Parietal lobe (tissue), 2 donors: ENCODE measurements at places on chromosomes 7 and 10. TPM values are rescaled to one million over a fixed set of nuclear protein-coding genes. Genes with fewer than 3 reads are reported as not detected.

Gene RAB19
- total RNA-seq: not detected

Gene HDAC9
- total RNA-seq: 195 TPM

Gene SP8
- total RNA-seq: 4.7 TPM

Gene VAX1
- total RNA-seq: 2.5 TPM

Gene LIPJ
- 3.8 TPM for total RNA-seq

Gene CYP2W1
- not detected for total RNA-seq

Gene MRLN
- total RNA-seq: 1.3 TPM

Gene AGR3
- total RNA-seq: not detected

Gene GOLGA7B
- 16.6 TPM for total RNA-seq

Gene INPP5F
- total RNA-seq: 198 TPM

Gene CCDC3
- total RNA-seq: 13.8 TPM

Gene SYCE1
- 2.2 TPM for total RNA-seq

Gene NODAL
- 3.1 TPM for total RNA-seq

Gene GNG11
- 3.8 TPM for total RNA-seq

Gene ASZ1
- not detected for total RNA-seq

Gene MRC1
- total RNA-seq: 0.63 TPM

Gene ZPBP
- not detected for total RNA-seq

Gene PPP1R17
- total RNA-seq: 5.0 TPM

Gene EBF3
- 0.31 TPM for total RNA-seq

Gene IFIT3
- 2.8 TPM for total RNA-seq

Gene GDF2
- total RNA-seq: not detected

Gene PSMC2
- 104 TPM for total RNA-seq

Gene FAM20C
- total RNA-seq: 31.0 TPM

Gene ADRB1
- total RNA-seq: 2.5 TPM

Gene MSS51
- 6.9 TPM for total RNA-seq

Gene GNGT1
- not detected for total RNA-seq
